Germinal center (tissue), 1 donor: ENCODE measurements at places on chromosomes 3 and 15.

GRCh38 chr15:51333571-51333970 is 4.8 kb downstream of the CYP19A1 start:
- DNase-seq = no peak

DNA sequence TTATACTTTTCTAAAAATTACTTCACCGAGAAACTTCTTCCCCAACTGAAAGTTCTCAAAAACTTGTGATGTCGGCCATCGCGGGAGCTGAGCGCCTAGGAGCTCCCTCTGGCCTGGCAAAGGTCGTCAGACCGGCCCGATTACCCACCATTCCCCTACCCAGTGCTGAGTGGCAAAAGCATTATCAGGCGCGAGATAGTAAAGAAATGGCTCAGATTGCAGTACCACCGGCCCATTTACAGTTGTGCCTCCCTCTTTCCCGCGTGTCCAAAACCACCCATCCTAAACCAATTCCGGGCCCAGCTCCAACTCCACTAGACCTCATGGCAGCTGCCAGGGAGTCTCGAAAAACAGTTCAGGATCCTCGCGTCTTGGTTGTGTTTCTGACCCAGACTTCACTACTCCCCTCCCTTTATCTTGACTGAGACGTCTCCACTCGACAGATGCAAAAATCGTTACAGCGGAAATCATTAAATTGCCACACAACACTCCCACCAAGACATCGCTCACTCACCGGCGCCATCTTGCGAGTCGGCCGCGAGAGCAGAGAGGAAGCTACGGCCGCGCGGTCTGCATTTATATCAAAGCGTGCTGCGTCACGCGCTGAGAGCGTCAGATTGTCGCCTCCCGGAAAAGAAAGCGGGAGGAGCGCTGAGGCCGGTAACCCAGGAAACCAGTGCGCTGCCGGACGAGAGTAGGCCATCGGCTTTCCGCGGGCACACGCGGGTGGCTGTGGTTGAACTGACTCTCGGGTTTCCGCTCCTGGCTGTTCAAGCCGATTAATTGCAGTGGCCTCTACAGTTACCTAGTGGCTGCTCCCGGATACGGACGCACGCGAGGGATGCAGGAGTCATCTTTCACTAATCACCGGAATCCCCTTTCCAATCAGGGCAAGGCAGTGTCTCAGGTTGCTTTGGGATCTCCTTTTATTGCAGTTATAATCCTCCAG is at the start of gene RPL22L1:
Gene RPL22L1 (minus strand): TSS at position 551 of the 949 bp plus-strand sequence. CDS start 28 bp downstream, at position 523.
- peak; percentile 86 for DNase-seq

DNA sequence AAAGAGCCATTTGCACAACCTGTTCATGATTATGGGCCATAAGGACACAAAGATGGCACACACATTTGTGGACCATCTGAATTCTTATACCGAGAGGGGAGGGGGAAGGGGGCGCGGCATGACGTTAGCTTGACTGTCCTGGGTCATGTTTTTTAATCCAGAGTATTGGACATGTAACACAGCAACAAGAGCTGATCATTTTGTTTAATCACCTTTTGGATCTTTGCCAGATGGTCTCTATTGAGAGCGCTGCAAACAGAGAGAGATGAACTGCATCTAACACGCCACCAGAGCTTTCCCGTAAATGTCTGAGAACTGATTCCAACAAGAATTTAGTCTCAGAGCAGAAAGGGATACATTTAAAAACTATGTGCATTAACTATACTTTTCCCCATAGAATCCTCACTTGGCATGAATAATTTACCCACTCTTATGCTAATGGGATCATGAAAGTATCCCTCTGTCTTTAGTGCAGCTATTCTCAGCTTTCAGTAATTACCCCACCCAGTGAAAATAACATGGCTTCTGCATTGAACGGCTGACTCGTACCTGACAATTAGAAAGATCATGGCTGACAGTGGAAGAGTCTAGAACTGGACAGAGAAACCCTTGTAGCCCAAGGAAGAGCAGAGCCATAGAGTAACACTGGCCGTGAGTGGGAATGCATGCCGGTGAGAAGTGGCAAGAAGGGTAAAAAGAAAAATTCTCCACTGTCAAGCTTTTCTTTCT is 22.6 kb downstream of the MEIS2 start:
- DNase-seq = no peak

DNA sequence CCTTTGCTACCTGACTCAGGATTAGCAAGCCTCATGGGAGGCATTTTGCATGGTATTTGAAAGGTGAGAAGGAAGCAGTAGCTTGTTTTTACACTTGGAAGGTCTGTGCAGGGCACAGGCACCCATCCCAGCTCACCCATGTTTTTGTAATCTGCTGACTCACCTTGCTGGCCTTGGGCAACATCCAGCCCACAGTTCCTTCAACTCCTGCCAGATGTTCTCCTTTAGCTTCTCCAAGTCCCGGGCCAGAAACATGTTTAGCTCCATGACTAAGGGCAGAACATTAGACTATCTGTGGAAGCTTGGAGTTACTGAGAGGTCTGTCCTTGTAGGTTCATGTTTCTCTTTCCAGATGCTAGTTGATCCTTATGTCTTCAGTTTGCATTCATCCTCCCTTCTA is 12.4 kb upstream of the ZNF770 start:
- DNase-seq = no peak

DNA sequence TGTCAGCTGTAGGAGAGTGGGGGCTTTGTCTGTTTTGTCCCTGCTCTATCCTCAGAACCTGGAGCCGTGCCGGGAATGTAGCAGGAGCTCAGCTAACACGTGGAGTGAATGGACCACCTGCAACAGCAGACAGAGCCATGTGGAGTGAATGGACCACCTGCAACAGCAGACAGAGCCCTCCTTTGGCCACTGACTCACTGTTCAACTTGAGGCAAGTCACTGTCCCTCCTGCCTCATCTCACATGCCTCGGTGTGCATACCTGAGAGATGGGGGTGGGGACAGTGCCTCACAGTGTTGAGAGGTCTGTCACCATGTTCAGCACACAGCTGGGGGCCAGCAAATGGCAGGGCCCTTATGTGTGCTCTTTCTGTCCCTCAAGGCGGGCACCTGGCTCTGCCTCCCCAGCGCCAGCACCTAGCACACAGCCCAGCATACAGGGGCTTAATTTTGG is 27.9 kb downstream of the FEM1B start:
- no peak for DNase-seq

GRCh38 chr15:68644996-68645395 is 66.2 kb downstream of the CORO2B start:
- no peak for DNase-seq

DNA sequence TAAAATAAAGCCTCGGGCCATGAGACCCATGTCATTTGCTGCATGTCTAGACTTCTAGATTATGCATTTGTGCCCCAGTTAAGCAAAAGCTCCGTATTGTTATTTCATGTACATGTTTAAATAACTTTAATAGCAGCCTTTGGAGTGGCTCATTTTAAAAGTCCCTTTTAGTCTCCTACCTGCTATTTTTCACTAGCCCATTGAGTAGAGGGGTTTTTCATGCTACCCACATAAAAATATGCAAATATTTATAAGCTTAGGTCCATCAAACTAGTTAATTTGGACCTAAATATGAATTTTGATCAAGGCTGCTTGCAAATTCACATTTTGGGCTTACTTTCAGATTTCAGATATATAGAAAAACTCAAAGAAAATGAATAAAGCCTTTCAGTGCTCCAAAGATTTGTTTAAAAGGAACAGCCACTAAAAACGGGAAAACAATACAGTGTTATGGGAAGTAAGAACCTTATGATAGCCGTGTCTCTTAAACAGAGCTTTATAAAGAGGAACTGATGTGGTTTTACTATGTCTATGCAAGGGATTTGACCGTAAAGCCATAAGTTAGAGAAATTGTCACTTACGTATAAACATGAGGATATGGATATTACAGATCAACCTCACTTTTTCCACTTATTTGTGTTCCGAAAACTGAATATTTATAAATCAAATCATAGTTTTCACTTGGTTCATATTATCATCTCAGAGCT is 30.0 kb downstream of the FILIP1L start:
- no peak for DNase-seq
